Glomerular endothelial cell (primary cell): ENCODE measurements at places on chromosomes 7 and 10.

DNA sequence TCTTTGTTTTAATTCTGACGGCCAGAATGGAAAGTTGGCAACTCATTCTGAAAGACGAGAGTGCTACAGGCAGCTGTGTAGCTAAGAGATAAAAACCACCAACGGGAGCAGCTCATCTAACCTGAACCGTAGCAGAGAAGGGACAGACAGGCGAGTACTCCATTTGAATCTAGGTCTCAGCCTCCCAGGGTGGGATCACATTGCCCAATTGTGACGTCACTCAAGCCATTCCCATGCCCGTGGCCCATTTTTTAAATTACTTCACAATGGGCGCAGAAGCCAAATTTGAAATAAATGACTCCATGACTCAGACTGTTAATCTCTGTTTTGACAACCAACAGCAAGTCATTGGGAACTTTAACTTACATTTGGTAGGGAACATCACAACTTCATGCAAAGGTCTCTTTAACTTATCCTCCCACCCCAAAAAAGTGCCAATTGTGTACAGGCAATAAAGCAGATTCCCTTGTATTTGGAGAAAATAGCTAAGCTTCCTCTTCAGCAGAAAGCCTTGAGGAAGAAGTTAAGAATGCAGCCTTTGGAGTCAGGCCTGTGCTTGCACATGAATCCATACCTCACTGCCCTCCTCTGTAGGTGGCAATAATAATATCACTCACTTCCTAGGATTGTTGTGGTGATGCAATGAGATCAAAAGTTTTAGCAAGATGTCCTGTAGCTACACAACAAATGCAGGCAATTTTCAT is 93.2 kb upstream of the KIF5B start:
- no peak for DNase-seq

- DNase-seq = no peak
Observed at GRCh38 chr10:89534826-89535166, 598 bp downstream of the SLC16A12 start.

GRCh38 chr7:80135309-80136104 is 876 bp downstream of the GNAI1 start:
- DNase-seq = no peak

DNA sequence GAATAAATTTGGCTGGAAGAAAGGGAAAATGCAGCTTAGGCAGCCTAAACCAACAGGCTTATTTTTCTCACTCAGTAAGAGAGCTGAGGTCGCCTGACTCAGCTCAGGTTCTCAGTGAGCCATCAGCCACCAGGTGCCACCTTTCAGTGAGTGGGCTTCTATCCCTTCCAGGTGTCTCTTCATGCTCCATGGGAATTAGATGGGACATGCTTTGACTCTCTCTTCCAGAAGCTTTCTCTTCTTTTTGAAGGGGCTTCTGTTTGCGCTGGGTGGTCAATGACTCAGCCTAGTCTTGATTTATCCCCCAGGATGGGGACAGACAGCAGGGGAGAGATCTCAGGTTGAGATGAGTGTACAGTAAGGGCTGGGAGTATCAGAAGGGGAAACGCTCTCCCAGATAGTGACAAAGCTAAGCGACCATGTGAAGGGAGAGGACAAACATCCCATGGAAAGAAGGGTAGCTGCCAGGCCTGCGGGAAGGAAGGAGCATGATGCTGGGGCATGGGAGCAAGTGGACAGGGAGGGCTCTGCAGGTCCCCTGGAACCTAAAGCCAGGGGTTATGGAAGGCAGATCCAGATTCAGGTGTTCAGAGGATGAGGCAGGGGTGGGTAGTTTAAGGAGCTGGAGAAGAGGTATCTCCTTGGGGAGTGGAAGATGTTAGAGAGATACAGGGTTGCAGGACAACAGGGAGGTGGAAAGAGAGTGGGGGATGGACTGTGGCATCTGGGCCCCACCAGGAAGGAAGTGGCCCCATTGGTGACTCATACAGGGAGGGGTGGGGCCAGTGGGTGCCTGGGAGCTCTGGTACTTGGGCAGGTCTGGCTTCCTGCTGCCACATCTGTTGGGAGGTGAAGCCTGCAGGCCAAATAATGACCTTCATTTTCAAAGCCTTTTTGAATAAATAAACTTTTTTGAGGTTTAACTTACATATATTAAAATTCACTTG is 32.5 kb downstream of the OGDH start:
- no peak for DNase-seq

DNA sequence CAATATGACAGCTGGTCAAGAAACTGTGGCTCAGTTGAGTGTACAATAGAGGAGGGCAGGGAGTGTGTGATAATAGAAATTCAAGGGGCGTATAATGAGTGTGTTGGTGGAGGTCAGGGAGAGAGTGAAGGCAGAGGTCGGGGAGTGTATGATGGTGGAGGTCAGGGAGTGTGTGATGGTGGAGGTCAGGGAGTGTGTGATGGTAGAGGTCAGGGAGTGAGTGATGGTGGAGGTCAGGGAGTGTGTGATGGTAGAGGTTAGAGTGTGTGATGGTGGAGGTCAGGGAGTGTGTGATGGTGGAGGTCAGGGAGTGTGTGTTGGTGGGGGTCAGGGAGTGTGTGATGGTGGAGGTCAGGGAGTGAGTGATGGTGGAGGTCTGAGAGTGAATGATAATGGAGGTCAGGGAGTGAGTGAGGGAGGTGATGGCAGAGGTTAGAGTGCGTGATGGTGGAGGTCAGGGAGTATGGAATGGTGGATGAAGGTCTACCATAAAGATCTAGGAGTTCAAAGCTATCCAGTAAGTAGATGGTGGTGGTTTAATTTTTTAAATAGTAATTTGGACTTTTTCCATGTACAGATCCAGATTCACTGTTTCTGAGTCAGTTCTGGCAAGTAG is 57.7 kb upstream of the TNS3 start:
- no peak for DNase-seq

GRCh38 chr7:107505997-107506673 is 36.3 kb downstream of the GPR22 start:
- DNase-seq = no peak

DNA sequence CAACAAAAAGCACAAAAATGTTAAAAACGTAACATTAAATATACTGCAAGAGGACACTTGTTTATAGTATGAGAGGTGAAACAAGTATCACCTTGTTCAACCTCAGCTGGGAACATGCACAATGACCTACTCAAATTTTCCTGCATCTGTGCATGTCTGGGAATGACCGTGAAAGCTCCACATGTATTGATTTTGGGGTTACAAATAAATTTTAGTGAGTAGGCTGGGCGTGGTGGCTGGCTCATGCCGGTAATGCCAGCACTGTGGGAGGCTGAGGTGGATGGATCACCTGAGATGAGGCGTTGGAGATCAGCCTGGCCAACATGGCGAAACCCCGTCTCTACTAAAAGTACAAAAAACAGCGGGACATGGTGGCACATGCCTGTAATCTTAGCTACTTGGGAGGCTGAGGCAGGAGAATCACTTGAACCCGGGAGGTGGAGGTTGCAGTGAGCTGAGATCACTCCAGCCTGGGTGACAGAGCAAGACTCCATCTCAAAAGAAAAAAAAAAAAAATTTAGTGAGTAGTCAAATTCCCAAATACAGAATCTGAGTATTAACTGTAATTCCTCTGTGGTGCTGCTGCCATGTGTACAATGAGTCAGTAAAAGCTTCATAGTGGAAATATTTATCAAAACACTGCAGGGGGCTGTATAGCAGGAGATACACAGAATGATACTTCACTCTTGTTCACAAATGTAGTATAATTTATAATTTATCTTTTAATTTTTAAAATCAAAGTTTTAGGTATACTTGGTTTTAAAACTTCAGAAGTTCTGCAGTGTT is 41.1 kb downstream of the SUGCT start:
- no peak for DNase-seq

DNA sequence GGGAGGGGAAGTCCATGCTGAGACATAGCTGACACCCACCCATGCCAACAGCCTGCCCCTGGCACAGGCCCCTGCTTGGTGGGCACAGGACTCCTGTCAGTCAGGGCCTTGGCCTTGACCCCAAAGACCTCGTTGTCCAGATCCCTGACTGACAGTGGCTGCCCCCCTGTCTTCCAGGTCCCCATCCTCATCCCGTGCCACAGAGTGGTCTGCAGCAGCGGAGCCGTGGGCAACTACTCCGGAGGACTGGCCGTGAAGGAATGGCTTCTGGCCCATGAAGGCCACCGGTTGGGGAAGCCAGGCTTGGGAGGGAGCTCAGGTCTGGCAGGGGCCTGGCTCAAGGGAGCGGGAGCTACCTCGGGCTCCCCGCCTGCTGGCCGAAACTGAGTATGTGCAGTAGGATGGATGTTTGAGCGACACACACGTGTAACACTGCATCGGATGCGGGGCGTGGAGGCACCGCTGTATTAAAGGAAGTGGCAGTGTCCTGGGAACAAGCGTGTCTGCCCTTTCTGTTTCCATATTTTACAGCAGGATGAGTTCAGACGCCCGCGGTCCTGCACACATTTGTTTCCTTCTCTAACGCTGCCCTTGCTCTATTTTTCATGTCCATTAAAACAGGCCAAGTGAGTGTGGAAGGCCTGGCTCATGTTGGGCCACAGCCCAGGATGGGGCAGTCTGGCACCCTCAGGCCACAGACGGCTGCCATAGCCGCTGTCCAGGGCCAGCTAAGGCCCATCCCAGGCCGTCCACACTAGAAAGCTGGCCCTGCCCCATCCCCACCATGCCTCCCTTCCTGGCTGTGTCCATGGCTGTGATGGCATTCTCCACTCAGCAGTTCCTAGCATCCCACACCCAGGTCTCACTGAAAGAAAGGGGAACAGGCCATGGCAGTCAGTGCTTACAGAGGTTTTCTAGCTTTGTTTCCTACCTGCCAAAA is 197.2 kb downstream of the EBF3 start:
- DNase-seq = no peak
